Stimulated activated effector memory CD8-positive, alpha-beta T cell treated with anti-CD3 and anti-CD28 coated beads, Interleukin-12 subunit alpha, Interleukin-12 subunit beta, amount 100 ng/mL, for 72 hours (primary cell): ENCODE measurements at places on chromosomes 12 and 14.

- DNase-seq: no peak
Observed at GRCh38 chr12:113456761-113457160, 14.9 kb downstream of the LHX5 start.

- no peak for DNase-seq
Observed at GRCh38 chr12:80937391-80938238, at the start of gene LIN7A. TSS of gene LIN7A (minus strand) at chr12:80937934. CDS start at chr12:80937722, 212 bp downstream.

- DNase-seq: peak; percentile 78
Observed at GRCh38 chr12:116703214-116703795, 34.6 kb downstream of the SPRING1 start.

DNA sequence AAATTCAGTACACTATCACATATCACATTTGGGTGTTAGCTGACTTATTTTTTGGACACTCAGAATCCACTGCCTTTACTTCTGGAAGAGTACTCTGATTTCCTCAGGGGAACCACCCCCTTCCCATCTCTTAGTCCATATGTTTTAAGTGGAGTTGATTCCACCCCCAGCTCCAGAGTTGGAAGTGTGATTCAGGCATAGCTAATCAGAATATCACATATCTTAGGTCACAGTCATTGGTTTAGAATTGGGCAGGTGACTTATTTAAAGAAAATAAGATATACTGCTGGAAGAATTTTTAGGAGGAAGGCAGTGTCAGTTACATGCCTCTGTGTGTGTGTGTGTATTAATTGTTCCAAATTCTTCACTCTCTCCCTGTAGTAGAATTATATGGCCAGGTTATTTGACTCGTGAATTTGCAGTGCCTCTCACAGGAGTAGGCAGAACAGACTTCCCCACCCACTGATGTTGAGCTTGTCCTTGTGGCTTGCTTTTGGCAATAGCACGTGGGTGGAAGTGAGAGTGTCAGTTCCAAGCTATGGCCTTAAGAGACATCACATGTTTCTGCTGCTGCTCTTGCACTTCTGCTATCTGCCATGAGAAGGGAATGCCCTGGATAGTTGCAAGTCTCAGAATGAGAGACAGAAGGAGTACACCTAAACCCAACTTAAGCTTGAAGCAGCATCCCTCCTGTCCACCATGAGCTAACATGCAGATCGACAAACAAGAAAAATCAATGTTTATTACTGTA is 6.4 kb upstream of the GAS2L3 start:
- no peak for DNase-seq

GRCh38 chr12:94244165-94245133 is 96.1 kb downstream of the PLXNC1 start:
- peak; percentile 48 for DNase-seq

DNA sequence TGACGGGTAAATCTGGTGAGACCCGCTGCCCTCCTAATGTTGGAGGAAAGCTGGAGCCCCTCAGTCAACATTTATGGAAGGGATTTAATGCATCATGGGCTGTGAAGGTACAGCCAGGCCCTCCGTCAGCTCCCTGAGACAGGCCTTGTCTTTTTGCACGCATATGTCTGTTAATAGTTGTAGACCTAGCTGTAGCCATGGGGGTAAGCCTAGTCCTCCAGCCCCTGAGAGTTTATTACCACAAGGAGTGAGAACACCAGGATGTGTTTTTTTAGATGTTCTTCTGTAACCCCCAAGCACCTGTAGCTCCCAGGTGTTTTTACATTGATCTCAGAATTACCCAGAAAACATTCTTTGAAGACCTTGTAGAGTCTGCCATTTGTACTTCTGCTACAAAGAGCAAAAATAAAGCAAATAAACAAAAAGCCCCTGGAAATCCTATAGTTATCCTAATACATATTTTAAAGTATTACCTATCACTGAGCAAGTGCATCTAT is 25.5 kb downstream of the ETV6 start:
- DNase-seq: no peak

- DNase-seq: no peak
Observed at GRCh38 chr12:88625356-88625755, 45.1 kb upstream of the KITLG start.

DNA sequence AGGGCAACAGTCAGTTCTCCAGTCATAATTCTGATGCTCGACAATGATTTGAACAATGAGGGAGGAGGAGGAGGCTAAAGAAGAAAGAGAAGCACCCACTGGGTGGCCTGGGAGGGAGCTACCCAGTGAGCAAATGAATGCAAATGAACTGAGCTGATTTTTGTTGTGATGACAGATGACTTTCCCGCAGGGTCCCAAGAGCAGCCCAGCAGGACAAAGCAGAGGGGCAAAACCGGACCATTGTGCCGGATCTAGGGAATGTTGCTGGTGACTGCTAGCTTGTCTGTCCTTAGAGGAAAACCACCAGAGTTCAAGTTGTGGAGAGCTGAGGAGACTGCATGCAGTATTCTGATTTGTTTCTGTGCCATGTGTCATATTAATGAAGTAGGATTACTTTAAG is 162.8 kb downstream of the MON2 start:
- DNase-seq: no peak

DNA sequence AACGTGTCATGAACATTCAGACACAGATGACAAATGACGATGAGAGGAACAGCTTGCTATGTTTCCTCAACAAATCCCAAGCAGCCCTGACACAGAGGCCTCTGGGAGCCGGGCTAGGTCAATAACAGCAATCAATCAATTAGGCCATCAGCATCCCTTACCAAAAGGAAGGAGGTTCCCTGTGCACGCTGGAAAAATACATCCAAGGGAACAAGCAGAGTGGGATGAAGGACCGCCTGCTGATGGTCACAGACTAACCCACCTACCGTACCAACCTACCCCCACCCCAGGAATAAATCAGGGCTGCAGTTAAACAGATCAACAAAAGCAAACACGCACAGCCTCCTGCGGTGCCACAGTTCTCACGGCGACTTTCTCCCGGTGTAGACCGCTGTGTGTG is 265.1 kb upstream of the SFSWAP start:
- peak; percentile 38 for DNase-seq

DNA sequence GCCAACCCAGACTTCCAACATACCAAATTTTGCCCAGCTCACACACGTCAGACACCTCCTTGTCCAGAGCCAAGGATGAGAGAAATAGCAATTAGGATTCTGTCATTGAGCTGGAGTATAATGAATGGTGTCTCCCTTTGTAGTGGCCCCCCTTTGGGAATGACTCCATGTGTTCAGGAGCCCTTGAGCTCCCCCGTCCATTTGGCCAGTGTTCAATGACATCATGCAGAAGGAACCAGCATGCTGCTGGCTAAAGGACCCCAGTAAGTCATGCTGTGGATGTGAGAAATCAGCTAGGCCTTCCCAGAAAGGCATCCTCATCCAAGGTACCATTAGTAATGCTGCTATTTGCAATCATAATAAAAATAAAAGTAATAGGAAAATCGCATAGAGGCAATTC is 158.8 kb upstream of the SRRM4 start:
- no peak for DNase-seq

DNA sequence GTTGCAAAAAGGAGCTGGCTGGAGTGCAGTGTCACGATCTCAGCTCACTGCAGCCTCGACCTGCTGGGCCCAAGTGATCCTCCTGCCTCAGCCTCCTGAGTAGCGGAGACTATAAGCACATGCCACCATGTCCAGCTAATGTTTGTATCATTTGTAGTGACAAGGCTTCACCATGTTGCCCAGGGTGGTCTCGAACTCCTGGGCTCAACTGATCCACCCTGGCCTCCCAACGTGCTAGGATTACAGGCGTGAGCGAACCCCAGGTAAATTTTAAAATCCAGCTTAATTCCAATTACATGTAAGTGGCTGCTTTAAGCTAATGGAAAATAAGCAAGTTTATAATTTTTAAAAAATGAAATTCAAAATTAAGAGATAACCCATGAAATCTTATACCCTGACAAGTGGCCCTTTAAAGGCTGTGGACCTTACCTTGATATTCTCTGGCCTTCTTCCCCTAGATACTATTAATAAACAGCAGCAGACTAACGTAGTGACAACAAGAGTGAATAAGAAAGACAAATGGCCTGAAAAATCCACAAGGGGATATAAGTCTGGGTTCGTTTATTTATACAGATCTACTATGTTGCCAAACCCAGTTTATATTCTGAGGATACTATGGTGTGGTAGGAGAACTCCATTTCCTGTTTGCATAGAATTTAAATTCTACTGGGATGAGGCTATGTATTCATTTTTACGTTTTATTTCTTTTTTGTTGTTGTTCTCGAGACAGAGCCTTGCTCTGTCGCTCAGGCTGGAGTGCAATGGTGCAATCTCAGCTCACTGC is 25.6 kb upstream of the SLC2A3 start:
- no peak for DNase-seq

GRCh38 chr12:64824500-64825142 is at the start of gene TBC1D30:
TSS of gene TBC1D30 (plus strand) at chr12:64824647. CDS start at chr12:64824880, 233 bp downstream.
- DNase-seq: no peak

GRCh38 chr14:41606282-41606531 is 469 bp upstream of the LRFN5 start:
- no peak for DNase-seq

- no peak for DNase-seq
Observed at GRCh38 chr12:70246580-70246979, 3.3 kb downstream of the CNOT2 start.

DNA sequence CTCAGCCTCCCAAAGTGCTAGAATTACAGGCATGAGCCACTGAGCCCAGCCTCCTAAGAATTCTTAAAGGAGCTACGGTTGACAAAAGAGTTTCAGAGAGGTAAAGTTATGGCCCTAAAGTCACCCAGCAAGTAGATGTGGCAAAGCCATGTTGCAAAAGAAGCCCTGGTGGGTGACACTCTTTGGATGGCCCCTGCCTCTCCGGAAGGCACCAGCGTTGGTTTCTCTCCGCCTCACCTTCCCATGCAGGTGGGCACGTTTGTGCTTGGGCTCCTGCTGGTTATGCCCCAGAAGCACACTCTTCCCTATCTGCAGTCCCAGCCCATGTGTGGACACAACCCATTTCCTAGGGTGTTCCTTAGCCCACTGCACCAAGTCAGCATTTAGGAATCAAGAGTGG is 9.5 kb upstream of the SERPINA3 start:
- no peak for DNase-seq

GRCh38 chr14:50061664-50062437 is 54.5 kb downstream of the VCPKMT start:
- peak; percentile 84 for DNase-seq

GRCh38 chr12:41473441-41473840 is 285.3 kb downstream of the PDZRN4 start:
- DNase-seq: no peak

- no peak for DNase-seq
Observed at GRCh38 chr12:68508576-68508975, 102.1 kb upstream of the RAP1B start.

DNA sequence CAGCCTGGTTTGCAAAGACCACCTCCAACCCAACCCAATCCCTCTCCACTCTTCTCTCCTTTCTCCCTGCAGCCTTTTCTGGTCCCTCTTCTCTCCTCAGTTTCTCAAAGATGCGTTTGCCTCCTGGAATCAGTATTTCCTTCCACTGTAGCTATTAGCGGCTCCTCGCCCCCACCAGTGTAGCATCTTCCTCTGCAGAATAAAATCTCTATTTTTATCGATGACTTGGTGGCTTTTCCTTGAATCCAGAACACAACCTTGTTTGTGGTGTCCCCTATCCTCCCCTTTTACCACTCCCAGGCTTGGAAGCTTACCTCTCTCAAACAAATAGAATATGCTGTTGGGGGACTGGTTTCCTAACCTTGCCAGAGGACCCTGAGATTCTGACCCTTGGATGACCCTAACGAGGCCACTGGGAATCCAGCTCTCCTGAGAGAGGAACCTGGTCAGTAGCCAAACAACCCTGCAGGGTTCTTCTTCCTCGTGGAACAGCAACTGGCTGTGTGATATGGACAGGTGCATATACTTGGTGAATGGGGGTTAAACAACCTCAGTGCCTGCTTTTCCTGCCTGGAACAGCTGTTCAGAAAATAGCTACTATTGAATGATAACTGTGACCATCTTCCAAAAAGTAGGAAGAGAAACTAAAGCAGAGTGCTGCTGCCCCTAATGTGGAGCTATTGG is 4.4 kb downstream of the WNT1 start:
- DNase-seq: no peak

DNA sequence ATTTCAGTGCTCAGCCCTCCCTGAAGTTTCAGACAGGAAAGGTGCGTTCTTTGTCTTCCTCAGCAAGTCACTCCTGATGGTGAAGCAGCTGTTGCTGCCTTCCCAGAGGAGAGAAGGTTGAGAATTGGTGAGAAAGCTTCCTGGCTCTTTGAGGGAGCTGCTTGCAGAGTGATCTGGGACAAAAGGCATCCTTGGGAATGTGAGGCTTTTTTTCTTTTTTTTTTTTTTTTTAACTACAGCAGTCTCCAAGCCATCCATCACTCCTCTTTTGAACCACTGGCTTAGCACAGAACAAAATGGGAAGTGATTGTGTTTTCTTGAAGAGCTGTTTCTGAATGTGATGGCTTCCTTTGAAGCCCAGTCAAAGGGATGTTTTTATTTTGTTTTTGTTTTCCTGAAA is 120.4 kb upstream of the LRIG3 start:
- no peak for DNase-seq

- DNase-seq: no peak
Observed at GRCh38 chr12:24206621-24207020, 257.2 kb upstream of the SOX5 start.

DNA sequence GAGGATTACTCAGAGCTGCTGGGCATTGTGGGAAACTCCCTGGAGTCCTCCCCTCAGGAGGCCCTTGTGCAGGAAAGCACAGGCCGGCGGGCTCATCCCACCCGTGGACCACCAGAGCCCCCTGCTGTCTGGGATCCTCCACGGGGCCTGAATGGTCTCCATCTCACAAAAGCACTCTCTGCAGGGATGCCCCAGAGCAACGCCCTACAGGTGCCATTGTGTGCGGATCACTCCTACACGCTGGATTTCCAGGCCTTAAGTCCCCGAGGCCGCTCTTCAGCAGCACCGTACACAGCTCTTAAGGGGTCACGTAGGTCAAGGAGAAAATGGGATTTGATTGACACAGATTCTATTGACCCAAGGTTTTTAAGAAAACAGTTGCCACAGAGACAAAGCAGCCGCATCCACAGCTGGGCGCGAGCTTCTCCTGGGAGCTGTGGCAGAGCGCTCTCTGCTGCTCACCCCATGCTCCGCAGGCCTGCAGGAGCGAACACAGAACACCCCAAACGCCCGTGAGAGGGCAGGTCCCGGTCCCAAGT is 36.7 kb upstream of the RIMBP2 start:
- no peak for DNase-seq
